ENCODE measurements at places on chromosomes 6 and 20. TPM values are rescaled to one million over a fixed set of nuclear protein-coding genes. Genes with fewer than 3 reads are reported as not detected.

DNA sequence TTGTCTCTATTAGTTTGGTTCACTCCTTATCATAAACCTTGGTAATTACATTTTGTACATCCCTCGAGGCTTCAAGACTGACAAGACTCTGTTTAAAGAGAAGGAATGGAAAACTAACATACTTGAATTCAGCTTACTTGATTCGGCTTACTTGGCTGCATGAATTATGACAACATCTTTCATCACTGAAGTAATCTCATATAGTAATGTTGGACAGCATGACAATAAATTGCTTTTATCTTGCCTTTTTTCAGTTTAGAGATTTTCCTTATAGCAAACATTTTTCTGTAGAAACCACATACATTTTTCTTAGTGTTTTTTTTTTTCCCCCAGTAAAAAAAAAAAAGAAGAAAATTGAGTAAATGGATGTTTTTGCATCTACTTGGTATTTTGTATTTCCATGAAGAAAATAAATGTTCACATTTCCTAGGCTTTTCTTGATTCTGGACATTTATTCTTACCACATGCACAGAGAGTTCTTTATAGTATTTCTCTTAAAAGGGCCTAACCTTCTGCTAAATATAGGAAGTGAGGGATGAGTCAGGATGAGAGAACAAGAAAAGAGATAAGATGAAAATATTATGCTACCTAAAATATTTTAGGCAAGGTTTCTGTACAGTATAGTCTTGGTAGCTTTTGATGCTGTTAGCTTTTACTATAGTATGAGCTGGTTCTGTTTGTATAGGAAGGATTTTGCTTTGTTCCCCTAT lies 101.0 kb upstream of the HDGFL1 start:
- no peak for DNase-seq

- DNase-seq: no peak
Measured at GRCh38 chr20:38430679-38431325, 4.3 kb downstream of the SNHG17 start.

DNA sequence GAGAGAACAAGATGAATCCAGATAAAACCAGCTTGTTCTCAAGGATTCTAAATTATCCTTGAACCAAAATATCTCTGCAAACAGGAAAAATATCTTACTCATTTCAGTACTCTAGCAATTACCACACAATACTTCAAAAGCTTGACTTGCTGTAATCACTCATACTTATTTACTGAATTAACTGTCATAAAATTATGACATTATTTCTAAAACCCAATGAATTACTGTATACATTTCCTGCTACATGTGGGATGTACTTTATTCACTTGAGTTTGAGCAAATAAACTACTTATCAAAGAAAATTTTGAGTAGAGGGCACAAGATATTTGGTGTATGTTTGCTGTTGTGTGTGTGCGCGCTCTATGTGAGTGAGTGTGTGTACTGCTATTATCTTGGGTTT lies 9.7 kb downstream of the EIF2S2 start:
- DNase-seq: no peak

Gene RTEL1
- polyA plus RNA-seq: 7.1 TPM

DNA sequence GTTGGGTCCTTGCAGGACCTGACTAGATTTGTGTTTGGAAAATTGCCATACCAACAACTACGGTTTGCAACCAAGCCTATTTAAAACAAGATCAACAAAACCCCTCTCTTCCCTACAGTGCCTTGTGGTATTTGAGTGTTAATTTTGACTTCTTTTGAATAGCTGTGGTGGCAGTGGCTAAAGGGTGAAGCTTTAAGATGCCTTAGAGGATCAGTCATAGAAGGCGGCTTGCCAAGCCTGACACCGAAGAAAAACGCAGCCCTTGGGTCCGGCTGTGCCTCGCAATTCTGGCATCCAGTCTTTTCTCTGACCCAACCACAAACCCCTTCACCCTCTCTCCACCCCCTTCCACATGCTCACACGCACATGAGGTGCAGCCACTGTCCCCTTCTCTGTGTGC lies 32.6 kb downstream of the BMP6 start:
- no peak for DNase-seq

Gene SLC4A11
- 0.08 TPM for polyA plus RNA-seq

- DNase-seq: no peak
Measured at GRCh38 chr6:29757701-29758293, 34.6 kb downstream of the HLA-F start.

Gene MLN
- polyA plus RNA-seq: not detected

DNA sequence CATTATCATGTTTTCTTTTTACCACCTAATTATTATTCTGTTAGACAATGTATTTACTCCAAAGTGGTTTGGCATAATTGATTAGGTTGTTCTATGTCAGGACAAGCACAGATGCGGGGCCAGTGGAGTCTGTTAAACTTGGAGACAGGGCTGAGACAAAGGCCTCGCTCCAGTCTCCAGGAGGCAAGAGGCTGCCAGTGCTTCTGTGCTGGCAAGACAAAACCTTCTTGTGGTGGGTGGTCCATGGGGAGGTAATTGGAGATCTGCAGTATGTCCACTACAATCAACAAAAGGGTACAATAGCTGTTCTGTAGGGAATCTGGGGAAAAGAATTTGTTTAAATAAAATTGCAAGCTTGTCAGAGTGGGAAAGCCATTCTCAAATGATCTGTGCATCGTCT lies 677.2 kb upstream of the SLC35B3 start:
- no peak for DNase-seq

DNA sequence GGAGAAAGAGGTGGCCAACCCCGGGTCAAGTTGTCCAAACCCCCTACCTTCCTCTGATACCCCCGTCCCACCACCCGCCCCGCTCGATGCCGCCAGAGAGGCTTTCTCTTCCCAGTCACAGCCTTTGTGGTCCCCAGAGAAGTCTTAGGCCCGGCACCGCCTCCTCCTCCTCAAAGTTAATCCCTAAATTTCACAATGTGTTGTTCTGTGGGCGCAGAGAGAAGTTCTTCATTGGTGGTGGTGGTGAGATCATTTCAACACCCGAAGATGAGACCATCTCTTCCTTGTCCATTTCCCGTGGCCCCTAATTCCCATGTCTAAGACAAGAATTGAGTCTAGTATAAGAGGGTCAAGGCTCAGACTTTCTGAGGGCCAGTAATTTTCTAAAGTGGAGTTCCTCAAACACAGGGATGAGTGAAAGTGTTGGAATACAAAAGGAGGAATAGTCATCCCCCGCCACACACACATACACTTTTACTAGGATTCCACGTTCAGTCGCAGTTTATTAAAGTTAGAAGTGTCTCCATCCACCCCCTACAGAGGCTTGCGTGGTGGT lies 10.4 kb downstream of the TRIM31 start:
- no peak for DNase-seq
